Activated CD4-positive, alpha-beta memory T cell treated with anti-CD3 and anti-CD28 coated beads for 36 hours (primary cell): ENCODE measurements at places on chromosomes 2 and 18. TPM values are rescaled to one million over a fixed set of nuclear protein-coding genes. Genes with fewer than 3 reads are reported as not detected.

DNA sequence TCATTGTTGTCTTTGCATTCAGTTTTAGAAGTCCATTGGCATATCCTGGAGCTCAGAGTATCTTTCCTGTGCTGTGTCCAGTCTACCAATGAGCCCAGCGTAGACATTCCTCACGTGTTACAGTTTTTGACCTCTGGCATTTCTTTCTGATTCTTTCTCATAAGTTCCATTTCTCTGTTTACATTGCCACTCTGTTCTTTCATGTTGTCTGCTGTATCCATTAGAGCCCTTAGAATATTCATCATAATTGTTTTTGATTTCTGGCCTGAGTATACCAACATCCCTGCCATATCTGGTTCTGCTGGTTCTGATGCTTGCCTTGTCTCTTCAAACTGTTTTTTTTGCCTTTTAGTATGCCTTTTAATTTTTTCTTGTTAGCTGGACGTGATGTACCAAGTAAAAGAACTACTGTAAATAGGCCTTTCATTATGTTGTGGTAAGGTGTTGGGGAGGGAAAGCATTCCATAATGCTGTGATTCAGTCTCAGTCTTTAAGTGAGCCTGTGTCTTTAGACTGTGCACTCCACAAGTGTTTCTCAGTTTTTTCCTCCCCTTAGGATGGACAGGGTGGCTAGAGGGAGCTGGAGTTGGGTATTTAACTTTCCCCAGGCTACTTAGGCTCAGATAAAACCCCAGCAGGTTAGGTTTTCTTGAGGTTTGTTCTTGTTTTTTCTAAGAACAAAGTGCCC lies 35.6 kb downstream of the CEP192 start:
- H3K4me3 ChIP-seq: no peak overlapping the region
- H3K27ac ChIP-seq: no peak overlapping the region
- H3K27me3 ChIP-seq: no peaks in the 10 kb centered on the region

- H3K27ac ChIP-seq: no peak overlapping the region
- H3K4me1 ChIP-seq: peaks cover 3% of the 10 kb centered on the region
- peaks cover 16% of the 10 kb centered on the region for H3K27me3 ChIP-seq
- no peak overlapping the region for H3K4me3 ChIP-seq
- DNase-seq: peak; percentile 53
Measured at GRCh38 chr2:112869258-112869842, 32.8 kb upstream of the IL1B start.

GRCh38 chr2:113376253-113376912 lies 61.1 kb upstream of the ZNG1B start:
- DNase-seq: no peak
- no peak overlapping the region for H3K27ac ChIP-seq
- no peaks in the 10 kb centered on the region for H3K36me3 ChIP-seq

DNA sequence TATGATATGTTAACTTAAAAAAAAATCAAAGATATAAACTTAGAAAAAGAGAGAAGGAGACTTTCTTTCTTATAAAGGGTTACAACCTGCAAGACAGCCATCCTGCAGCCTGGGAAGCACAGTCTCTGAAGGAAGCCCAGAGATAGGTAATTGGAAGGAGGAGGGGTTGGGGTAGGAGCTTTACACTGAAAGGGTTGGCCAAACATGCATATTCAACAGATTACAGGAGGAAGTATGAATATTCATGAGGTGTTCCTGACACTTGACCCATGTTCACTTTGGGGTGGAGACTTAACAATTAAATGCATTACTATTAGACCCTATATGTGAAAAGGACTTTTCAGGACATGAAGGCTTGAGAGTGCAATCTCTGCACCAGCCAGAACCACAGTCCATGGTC lies 71.7 kb upstream of the CDH2 start:
- DNase-seq: no peak
- H3K4me1 ChIP-seq: no peaks in the 10 kb centered on the region
- H3K27me3 ChIP-seq: no peaks in the 10 kb centered on the region
- H3K36me3 ChIP-seq: no peaks in the 10 kb centered on the region
- no peak overlapping the region for H3K4me3 ChIP-seq
- H3K27ac ChIP-seq: no peak overlapping the region

DNA sequence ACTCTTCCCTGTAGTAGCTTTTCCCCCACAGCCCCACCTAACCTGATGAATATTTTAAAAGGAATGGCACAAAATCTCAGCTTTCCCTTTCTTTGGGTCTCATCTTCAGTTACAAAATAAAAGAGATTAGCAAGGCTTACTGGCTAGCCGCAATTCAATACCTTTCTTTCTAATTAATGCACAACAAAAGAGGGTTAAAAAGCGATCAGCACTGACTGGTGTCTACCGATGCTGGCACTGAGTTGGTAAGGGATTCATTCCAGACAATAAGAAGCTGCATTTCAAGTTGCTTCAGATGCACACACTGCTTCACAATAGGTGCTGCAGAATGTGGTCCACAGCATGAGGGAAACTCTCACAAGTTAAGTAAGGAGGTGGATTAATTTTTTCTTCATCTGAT lies 41.9 kb downstream of the HDHD2 start:
- H3K27ac ChIP-seq: no peak overlapping the region
- DNase-seq: no peak
- no peak overlapping the region for H3K4me3 ChIP-seq
- H3K36me3 ChIP-seq: peaks cover 13% of the 10 kb centered on the region
- H3K4me1 ChIP-seq: no peaks in the 10 kb centered on the region
- no peaks in the 10 kb centered on the region for H3K27me3 ChIP-seq

GRCh38 chr2:110216803-110217202 lies 4.5 kb upstream of the MTLN start:
- H3K4me3 ChIP-seq: no peak overlapping the region
- peaks cover 2% of the 10 kb centered on the region for H3K36me3 ChIP-seq
- no peak for DNase-seq
- peaks cover 47% of the 10 kb centered on the region for H3K27me3 ChIP-seq

- no peak overlapping the region for H3K27ac ChIP-seq
- no peak overlapping the region for H3K4me3 ChIP-seq
- no peaks in the 10 kb centered on the region for H3K36me3 ChIP-seq
- no peak for DNase-seq
- H3K27me3 ChIP-seq: no peaks in the 10 kb centered on the region
- H3K4me1 ChIP-seq: no peaks in the 10 kb centered on the region
Measured at GRCh38 chr18:49762191-49763077, 50.9 kb downstream of the ACAA2 start.

DNA sequence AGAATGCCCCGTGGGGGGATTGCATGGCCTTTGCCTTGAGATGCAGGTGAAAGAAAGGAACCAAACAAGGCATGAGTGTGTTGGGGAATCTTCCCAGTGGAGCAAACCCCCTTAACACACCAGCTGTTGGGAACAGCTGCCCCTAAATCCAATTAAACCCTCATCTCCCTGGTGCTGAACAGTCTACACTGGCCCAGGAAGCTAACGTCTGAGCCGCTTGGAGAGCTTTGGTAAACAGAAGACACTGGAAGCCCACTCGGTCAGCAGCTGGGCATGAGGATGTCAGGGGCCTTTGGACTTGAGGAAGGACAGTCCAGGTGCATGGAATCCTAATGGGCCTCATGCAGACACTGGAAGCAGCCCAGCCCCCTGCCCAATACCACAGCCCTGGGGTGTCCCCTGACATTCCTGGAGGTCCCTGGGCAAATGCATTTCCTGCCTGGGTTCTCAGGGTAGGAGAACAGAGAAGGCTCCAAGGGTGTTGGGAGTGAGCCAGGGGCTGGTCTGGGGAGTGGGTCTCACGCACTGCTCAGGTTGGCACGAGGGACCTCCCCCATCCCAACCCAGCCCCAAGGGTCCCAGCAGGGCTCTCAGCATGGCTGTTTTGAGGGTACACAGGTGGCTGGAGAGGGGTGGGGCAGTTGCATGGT lies 37.7 kb downstream of the GBX2 start:
- H3K27ac ChIP-seq: no peak overlapping the region
- no peaks in the 10 kb centered on the region for H3K36me3 ChIP-seq
- no peaks in the 10 kb centered on the region for H3K4me1 ChIP-seq
- no peaks in the 10 kb centered on the region for H3K27me3 ChIP-seq

GRCh38 chr2:216620786-216621185 lies 12.4 kb upstream of the IGFBP2 start:
- H3K4me1 ChIP-seq: peaks cover 4% of the 10 kb centered on the region
- H3K27ac ChIP-seq: no peak overlapping the region
- no peaks in the 10 kb centered on the region for H3K36me3 ChIP-seq
- no peak for DNase-seq

GRCh38 chr18:1825296-1825695 lies 746.0 kb downstream of the METTL4 start:
- no peak overlapping the region for H3K4me3 ChIP-seq
- no peaks in the 10 kb centered on the region for H3K36me3 ChIP-seq
- H3K27ac ChIP-seq: no peak overlapping the region
- no peak for DNase-seq
- H3K27me3 ChIP-seq: no peaks in the 10 kb centered on the region

DNA sequence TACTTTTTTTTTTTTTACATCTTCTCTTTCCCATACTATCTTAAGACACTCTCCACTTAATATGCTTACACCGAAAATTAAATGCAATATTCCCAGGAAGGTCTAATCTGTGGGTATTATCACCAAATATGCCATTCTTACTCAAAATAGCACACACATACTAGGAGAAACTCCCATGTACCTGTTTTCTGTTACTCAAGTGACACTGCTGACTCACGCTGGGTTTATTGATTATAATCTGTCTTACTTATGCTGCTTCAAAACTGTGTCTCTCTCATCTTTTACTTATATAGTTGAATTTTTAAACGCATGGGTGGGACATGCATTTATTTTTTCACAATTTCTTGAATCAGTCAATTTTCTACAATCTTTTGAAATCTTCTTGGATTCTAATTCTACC lies 29.9 kb downstream of the MRPL19 start:
- no peaks in the 10 kb centered on the region for H3K27me3 ChIP-seq
- H3K4me1 ChIP-seq: peaks cover 5% of the 10 kb centered on the region
- H3K4me3 ChIP-seq: no peak overlapping the region
- DNase-seq: no peak

DNA sequence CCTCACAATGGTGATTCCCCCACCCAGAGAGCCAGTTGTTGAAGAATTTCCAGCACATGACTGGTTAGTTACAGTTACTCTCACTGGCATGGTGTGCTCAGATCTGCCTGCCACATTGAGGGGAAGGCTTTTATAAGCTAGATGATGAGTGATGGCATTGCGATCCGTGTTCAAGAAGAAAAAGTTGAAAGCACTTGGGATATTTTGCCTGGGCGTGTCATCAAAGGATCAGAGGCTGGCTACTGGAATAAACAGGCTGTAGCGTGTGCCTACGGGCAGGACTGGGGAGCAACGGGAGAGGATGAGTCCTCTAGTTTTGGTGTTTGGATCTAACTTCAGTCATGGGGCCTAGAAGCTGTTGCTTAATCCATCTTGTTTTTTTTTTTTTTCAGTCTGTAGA lies 175.0 kb downstream of the SETBP1 start:
- DNase-seq: no peak
- H3K27me3 ChIP-seq: peaks cover 3% of the 10 kb centered on the region
- H3K36me3 ChIP-seq: no peaks in the 10 kb centered on the region

- no peaks in the 10 kb centered on the region for H3K27me3 ChIP-seq
- no peak for DNase-seq
- no peaks in the 10 kb centered on the region for H3K36me3 ChIP-seq
- H3K4me3 ChIP-seq: no peak overlapping the region
- H3K27ac ChIP-seq: no peak overlapping the region
Measured at GRCh38 chr2:132477962-132478361, 61.4 kb downstream of the GPR39 start.

GRCh38 chr2:176553685-176554100 lies 284.5 kb downstream of the MTX2 start:
- H3K36me3 ChIP-seq: no peaks in the 10 kb centered on the region
- H3K27me3 ChIP-seq: peaks cover 51% of the 10 kb centered on the region
- peaks cover 9% of the 10 kb centered on the region for H3K4me1 ChIP-seq
- H3K27ac ChIP-seq: no peak overlapping the region
- DNase-seq: peak; percentile 31
- H3K4me3 ChIP-seq: peak overlapping the region; percentile 66

DNA sequence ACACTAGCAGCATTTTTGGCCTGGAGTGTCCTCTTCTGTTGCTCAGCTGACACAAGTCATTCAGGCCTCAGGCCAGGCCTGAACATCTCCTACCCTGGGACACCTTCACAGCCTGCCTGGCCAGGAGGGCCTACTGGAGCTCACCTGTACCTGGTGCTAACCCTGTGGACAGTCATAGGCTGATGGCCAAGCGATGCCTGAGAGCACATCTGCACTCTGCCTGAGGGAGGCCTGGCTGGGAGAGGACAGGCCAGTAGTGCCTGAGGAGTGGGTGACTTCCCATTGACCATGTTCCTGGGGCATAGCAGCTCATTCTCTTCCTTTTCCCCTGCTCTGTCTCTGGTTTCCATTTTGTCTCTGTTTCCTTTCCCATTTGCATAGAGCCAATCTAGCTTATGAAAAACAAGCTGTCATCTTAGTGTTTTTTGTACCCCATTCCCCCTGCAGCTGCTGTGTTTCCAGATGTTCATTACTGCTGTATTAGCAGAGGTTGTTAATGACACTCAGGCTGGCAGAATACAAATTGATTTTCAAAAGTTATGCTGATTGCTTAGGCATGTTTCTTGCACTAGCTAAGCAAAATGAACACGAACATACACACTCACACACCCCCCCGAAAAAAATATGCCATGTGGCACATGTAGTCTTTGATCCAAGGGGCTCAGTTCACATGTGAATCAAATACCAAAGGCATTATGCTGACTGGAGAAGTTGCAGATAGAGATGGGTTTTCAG lies 149.7 kb upstream of the HS6ST1 start:
- peaks cover 2% of the 10 kb centered on the region for H3K27me3 ChIP-seq
- H3K36me3 ChIP-seq: peaks cover 4% of the 10 kb centered on the region
- H3K4me1 ChIP-seq: peaks cover 3% of the 10 kb centered on the region

The SOS1 gene
- 41.2 TPM for total RNA-seq

The QPCT gene
- total RNA-seq: 0.43 TPM

The REV1 gene
- total RNA-seq: 22.6 TPM

The DPYSL5 gene
- total RNA-seq: not detected

The MC2R gene
- not detected for total RNA-seq

The SERPINB12 gene
- not detected for total RNA-seq

The CSRNP3 gene
- total RNA-seq: not detected

The CROCC2 gene
- not detected for total RNA-seq

The SETBP1 gene
- 6.7 TPM for total RNA-seq

The SLC4A5 gene
- total RNA-seq: 3.1 TPM
